AG10803 (cell line): ENCODE measurements at places on chromosomes 13 and 19.

GRCh38 chr19:10112895-10113591, 1.6 kb downstream of the P2RY11 start:
- DNase-seq, result peak; percentile 31

DNA sequence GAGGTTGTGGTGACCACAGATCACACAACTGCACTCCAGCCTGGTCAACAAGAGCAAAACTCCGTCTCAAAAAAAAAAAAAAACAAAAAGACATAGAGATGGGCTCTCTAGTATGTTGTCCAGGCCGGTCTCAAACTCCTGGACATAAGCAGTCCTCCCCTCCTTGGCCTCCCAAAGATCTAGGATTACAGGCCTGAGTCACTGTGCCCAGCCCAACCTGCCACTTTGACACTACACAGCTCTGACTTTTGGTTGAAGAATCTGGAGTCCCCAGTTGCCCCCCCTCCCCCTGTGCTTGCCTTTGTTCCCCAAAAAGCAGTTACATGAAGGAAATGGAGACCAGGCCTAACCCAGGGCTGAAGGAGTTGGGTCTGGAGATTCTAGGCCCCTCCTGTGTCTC, 12.9 kb downstream of the CARM1 start:
- peak; percentile 67 for DNase-seq

GRCh38 chr13:51645761-51646670, 61.8 kb downstream of the WDFY2 start:
- no peak for DNase-seq

DNA sequence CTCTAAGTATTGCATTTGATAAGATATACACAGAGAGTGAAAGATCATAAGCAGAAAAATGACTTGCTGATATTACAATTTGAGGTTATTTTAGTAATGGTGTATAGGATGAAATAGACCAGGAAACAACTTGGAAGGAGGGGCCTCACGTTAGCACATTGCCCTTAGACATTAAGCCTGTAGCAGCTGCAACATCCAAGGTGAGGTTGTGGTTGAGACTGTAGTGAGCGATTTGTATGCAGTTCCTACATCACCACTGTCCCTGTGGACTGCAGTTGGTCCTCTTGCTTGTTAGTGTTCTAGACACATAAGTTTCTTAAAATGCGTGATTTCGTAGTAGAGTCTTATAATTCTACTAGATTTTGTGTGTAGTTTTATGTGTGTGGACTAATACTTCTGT, 311.3 kb downstream of the ATP8A2 start:
- no peak for DNase-seq

- peak; percentile 20 for DNase-seq
Measured at GRCh38 chr19:28519952-28520861, 692.7 kb downstream of the UQCRFS1 start.

GRCh38 chr13:66273011-66273410, 957.1 kb downstream of the PCDH9 start:
- no peak for DNase-seq

DNA sequence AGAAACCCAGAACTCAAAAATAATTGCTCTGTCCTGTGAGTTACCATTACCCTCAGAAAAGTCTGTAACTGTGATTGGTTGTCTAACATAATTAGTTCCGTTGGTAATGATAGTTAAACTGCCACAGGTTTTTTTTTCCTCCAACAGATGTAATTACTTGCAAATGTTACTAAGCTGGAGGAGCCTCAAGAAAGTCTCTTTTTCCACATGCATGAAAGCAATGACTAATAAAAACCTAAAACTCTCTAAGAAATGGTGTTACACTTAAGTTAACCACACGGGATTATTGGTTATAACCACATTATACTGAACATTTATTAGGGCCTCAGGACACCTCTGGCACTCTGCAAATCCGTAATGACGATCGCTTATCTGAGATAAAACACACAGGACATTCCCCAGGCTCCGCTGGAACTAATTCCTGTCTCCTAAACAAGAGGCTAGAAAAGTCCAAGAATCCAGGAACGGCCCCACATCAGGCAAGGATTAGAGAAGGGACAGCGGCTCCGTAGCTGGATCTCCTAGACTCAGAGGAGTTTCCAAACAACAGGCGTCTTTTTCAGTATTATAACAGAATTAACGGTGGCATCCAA, 753 bp downstream of the ZNF235 start:
- peak; percentile 45 for DNase-seq

GRCh38 chr13:113065406-113066141, 40.0 kb upstream of the F7 start:
- no peak for DNase-seq

GRCh38 chr13:28100150-28101121, at the start of gene FLT3:
Gene FLT3, minus strand, starts transcription at chr13:28100576. Its CDS starts 66 bp downstream, at chr13:28100510.
- peak; percentile 5 for DNase-seq

- DNase-seq, result no peak
Measured at GRCh38 chr13:70237131-70237530, 128.9 kb upstream of the KLHL1 start.

DNA sequence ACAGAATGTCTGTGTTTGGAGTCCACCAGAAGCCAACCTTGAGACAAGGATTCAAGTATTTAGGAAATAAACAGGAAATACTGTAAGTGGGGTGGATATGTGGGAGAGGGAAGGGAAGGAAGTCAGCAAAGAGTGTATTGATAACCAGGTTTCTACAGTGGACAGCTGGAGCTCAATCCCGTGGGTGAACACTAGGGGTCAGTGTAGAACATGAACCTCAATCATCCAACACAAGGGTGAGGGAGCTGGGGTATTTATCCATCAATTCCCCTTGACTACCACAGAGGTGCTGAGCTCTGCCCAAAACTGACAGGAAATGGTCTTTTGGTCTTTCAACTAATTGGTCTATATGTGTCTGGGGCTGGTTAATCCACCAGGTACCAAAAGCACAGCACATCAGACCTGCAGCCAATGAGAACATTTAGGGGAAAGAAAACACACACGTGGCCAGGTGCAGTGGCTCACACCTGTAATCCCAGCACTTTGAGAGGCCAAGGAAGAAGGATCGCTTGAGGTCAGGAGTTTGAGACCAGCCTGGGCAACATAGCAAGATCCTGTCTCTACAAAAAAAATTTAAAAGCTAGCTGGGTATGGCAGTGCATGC, 5.6 kb upstream of the SYDE1 start:
- DNase-seq, result peak; percentile 36

GRCh38 chr19:3068071-3068470, 5.8 kb upstream of the TLE5 start:
- DNase-seq, result no peak

GRCh38 chr19:58009301-58009665, 6.7 kb upstream of the ZNF606 start:
- DNase-seq, result no peak

GRCh38 chr13:111006506-111007031, 91.7 kb upstream of the ANKRD10 start:
- DNase-seq, result peak; percentile 88

- DNase-seq, result peak; percentile 40
Measured at GRCh38 chr13:20446900-20447299, 78.8 kb downstream of the CRYL1 start.

- DNase-seq, result peak; percentile 31
Measured at GRCh38 chr13:40776681-40777165, 5.7 kb upstream of the MRPS31 start.

DNA sequence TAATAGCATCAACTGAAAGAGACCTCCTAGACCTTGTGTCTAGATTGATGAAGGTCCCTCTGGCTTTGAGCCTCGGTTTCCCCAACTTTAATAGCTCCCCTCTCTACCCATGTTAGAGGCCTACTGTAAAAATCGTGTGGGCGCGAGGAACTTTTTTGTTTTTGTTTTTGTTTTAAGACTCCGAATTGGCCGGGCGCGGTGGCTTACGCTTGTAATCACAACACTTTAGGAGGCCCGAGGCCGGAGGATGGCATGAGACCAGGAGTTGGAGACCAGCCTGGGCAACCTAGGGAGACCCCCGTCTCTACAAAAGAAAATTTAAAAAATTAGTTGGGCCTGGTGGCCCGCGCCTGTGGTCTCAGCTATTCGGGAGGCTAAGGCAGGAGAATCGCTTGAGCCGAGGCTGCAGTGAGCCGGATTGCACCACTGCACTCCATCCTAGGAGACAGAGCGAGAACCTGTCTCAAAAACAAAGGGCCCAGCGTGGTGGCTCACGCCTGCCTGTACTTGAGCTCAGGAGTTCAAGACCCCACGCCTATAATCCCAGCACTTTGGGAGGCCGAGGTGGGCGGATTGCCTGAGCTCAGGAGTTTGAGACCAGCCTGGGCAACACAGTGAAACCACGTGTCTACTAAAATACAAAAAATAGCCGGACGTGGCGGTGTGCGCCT, 858 bp upstream of the PPP6R1 start:
- DNase-seq, result peak; percentile 10

DNA sequence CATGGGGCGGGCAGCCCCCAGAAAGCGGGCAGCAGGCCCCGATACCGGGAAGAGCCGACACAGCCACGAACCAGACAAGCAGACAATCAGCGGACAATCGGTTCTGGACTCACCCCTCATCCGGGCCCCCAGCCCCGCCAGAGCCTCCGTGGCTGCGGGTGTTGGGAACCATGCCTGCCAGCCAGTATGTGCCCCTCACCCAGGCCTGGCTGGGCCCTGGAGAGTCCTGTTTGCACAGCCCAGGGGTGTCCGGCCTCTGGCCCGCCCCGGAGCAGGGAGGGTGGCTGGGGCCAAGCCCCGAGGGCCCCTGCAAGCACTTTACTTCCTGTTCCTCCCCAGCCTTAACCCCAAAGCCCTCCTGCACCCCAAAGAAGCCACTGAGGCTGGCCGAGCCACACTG, 7.8 kb downstream of the PODNL1 start:
- no peak for DNase-seq

DNA sequence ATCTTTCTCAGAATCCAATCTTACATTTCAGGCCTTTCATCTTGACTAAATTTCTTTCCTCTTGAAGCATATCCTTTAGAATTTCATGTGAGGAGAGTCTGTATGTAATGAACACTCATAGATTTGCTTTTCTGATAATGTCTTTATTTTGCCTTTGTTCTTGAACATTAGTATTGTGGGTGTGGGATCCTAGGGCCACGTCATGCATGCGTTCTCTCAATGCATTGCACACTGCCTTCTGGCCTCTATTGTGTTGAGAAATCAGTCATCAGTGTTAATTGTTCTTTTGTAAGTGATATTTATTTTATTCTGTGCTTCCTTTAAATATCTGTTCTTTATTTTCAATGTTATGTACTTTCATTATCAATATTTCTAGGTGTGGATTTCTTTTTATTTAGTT, 364.9 kb downstream of the OXGR1 start:
- DNase-seq, result no peak

DNA sequence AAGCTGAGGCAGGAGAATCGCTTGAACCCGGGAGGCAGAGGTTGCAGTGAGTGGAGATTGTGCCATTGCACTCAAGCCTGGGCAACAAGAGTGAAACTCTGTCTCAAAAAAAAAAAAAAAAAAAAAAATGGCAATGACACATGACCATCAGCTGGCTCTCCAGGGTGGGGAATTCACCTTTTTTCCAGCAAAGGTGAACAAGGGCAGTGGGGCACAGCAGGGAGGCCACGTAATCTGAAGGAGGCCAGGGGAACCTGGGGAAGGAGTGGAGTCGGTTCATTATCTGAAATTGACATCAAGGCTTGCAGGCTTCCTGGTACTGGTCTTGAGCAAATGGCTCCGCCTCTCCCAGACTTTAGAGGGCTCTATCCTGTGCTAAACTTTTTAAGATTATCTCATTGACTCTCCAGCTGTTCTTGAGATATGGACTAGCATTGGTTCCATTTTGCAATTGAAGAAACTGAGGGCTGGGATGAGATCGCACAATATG, 28.1 kb downstream of the KEAP1 start:
- no peak for DNase-seq

DNA sequence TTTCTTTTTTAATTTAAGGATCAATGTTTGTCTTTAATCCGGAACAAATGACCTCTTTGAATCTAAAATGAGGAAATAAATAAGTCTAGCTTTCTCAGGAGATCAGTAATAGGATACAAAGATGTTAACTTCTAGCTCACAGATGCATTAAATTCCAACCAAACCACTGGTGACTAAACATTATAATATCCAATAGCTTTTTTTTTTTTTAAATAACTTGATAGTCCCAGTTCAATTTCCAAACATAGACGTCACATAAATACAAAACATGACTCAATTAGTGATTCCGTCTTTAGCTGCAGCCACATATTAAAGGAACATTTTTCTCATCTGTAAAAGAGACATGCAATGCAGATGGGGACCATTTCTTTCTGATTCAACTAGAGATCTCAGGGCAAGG, 390.5 kb upstream of the PCDH9 start:
- DNase-seq, result peak; percentile 8

DNA sequence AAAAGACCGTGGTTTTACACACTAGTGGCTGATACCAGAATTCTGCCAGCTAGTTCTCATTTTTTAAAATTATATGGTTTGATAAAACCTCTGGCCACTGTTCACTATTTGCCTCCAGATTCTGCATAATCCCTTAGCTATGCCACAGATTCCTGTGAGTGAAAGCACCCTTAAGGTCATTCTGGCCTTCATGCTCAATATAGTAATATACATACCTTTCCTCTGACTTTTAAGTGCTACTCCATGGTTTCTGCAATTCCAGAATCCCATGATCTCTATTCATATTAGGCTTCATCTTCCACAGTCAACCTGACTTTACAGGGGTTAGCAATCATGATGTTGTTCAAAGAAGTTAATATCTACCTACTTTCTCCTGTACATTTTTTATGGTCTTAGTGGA, 274.1 kb upstream of the EDNRB start:
- peak; percentile 57 for DNase-seq

DNA sequence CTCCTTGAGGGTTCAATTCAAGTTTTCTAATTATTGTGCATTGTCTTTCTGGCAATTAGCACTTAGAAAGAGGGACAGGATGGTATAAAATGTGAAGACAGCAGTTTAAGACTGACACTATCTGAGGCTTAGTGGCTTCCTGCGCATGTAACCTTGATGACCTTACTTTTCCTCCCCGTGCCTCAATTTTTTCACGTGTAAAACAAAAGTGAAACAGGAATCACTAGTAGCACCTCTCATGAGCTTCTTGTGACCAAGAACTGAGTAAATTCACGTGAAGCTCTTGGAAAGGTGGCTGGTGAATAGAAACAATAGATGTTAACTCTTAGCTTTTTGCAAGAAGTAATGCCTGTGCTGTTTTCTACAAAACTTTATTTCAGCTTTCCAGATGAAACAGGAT, 233.9 kb downstream of the LMO7 start:
- DNase-seq, result no peak

- DNase-seq, result no peak
Measured at GRCh38 chr19:13613447-13613846, 107.2 kb upstream of the CACNA1A start.

DNA sequence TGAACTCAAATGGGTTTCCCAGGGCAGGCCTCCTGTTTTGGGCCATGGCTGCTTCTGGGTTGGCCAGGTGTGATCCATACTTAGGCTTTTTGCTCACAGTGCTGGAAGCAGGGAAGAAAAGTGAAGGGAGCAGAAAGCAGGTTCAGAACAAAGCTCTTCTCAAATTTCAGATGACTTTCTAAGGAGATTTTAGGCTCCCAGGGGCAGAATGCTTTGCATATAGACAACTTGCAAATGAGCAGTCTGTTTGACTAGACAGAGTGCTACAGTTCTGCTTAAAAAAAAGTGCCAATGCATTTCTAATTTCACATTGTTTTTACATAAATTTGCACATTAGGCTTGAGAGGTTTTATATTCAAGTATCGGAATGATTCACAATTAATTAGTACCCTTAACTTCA, 2.6 kb upstream of the SLC10A2 start:
- no peak for DNase-seq
